ENCODE measurements at places on chromosomes 7 and 10.

DNA sequence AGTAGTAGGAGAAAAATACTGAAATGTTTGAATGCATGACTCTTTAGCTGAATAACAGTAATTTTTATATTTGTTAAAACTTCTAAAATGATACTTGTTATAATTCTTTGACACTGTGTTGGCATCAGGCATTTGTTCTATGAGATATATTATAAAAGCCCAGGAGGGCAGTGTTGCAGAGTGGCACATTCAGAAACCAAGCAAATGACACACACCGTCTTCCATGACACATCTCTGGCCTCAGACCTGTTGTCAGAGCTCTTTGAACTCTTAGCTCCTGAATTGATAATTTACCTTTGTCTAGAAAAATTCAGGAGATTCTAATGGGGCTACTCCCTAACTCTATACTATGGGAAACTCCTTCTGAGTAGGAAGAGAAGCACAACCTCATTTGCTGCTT lies 62.4 kb upstream of the MDFIC start:
- no peak for DNase-seq

DNA sequence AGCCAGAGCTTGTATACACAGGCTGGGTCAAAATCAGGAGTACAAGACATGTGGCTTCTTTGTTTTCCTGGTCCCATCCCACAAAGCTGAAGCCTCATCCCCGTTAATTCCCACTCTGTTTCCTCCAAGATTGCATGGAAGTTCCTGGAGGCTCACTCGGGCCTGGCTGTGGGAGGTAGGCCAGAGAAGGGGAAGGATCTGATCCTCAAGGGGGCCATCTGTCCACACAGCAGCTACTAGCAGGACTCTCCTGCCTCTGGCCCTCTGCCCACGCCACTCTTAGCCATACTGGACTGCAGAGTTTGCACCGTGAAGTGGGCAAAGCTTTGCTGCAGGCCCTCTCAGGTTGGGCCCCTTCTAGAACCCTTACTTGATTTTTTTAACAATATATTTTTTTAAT lies 160.6 kb downstream of the FGFR2 start:
- DNase-seq, result no peak

DNA sequence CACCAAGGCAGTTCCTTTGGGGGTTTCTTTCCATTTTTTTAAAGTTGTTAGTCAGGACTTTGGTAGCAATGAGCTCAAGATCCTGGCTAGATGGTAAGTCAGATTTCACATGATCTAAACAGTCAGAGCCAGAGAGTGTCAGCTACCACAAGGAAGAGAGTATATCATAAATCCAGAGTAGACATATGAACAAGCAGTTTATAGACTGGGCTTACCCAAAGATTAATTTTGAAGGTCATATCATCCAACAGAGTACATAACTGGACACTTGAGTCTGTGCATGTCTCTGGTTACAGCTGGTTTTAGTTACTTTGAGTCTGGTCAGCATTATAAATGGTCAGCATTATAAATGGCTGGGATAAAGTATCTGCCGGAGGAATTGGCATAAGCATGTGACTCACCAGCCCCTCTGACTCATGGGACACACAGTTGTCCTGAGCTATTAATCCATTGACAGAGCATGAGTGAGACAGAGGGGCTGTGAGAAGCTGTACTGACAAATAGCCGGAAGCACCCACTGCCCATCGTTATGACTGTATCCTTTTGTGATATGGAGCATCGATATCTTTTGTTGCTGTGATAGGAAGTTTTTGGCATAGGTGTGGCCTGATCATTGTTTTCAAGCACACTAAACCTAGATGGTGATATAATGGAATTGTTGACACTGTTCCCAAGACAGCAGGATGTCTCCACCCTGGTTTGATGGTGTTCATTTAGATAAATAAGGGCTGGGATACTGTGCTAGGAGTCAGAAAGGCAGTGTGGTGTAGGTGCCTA lies 19.3 kb downstream of the PPP1R3C start:
- peak; percentile 70 for DNase-seq

DNA sequence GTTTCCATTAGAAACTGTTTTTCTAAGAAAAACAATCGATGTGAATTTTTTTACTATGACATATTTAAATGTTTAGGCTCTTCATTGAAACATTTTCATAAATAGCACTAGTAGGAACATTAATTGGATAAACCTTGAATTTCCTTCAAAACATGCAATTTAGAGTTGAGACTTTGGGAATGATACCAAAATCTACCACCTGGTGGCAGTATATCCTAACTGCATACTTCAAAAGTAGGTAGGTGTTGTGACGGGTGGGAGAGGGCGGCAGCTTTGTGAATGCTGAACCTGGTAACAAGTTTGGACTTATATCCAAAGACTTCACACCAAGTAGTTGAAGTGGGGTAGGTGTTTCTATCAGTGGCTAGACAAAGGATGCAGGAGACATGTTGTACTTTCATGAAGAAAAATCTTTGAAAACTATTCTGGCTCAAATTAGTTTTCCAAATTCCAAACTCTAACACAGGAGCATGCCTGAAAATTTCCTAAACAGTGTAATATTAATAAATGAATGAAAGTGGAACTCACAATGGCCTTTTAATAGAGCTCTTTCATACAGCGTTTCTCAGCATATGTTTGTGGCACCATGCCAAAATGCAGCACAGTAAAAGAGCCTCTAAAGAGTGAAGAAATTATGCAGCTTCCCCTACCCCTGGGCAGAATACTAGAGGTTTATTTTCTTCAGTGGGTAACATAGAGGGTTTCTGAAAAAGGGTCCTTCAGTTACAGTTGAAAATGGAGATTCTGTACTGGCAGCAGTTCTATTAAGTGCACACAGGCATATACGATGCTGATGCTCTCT lies 201.0 kb upstream of the TPK1 start:
- no peak for DNase-seq

DNA sequence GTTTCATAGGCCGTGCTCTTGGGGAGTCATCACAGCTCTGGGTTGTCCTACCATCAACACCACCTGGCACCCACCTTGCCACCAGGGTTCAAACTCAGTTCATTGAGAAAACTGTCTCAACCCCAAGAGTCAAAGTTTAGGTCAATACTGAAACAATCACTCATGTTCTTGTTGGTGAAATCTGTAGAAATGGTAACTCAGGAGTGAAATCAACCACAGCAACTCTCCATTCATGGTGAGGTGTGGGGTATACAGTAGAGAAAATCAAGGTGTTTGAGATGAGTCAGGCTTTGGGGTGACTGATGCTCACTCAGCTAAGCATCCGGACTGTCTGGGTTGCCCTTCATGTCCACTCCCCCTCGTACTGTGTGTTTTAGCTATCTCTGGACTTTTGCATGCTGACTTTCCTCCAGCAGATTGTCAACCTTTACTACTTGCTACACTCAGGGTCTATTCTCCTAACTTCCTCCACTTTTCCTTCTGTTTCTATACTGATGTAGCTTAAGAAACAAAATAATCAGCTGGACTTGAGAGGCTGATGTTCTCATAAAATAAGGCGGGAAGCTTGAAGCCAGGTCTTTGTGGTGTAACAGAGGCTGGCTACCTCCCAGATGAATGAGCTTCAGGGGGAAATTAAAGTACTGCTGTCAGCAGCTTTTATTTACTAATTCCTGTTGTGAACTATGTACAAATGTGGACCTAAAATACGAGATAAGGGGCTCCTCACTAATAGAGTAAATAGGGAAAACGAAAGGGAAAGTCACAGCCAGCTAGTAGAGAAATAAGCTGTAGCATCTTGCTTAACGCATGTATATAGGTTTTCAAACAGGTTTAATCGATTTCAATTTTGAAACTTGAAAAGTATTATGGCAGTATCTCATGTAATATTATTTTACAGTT lies 173.6 kb upstream of the AKR1E2 start:
- no peak for DNase-seq

DNA sequence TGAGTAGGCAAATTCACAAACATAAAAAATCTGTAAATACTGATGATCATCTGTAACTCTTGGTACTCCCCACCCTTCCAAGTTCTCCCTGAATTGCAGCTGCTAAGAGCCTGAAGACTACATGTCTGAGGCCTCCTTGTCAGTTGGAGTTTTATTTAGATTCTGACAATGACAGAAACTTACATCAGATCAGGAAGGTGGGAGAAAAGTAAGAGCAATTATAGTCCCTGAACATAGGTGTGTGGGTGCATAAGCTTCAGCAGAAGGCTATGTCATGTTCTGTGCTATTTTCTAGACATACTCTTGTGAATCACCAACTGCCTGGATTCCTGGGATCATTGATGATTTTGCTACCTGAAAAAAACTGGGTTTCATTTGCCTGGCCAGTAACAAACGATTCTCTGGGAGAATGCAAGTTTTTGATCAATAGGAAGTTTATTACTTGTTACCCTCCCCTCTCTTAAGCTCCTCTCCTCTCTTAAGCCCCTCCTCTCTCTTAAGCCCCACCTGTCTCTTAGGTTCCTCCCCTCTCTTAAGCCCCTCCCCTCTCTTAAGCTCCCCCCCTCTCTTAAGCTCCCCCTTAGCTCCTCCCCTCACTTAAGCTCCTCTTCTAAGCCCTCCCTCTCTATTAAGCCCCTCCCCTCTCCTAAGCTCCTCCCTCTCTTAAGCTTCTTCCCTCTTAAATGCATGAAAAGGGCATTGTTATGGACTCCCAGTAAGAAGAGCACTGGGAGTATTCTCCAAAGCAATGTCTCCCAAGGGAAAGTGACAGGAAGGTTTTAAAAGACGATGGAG lies 1183.4 kb upstream of the AUTS2 start:
- no peak for DNase-seq

GRCh38 chr10:5992398-5992797 lies 15.1 kb upstream of the IL15RA start:
- DNase-seq, result no peak

- DNase-seq, result no peak
Observed at GRCh38 chr10:63700631-63701156, 179.5 kb downstream of the REEP3 start.

DNA sequence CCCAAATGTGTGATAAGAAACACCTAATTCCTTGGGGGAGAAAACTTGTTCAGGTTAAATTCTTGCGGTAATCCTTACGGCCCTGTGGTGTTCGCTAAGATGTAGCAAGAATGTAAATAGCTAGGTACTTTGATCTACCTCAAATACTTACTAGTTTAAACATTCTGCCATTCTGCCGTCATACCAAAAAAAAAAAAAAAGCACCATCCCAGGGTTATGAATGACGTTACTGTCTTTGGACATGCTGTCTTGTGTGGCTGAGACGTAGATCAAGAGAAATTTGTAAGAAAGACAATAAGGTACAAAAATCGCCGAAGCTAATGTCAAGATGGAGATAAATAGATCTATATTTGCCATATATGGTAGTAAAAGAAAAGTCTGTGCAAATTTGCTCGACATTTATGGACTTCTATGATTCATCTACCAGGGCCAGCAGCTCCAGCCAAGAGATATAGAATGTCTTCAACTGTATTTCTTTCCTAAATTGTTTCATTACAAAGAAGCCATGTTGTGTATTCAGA lies 195.6 kb downstream of the CUX1 start:
- no peak for DNase-seq

DNA sequence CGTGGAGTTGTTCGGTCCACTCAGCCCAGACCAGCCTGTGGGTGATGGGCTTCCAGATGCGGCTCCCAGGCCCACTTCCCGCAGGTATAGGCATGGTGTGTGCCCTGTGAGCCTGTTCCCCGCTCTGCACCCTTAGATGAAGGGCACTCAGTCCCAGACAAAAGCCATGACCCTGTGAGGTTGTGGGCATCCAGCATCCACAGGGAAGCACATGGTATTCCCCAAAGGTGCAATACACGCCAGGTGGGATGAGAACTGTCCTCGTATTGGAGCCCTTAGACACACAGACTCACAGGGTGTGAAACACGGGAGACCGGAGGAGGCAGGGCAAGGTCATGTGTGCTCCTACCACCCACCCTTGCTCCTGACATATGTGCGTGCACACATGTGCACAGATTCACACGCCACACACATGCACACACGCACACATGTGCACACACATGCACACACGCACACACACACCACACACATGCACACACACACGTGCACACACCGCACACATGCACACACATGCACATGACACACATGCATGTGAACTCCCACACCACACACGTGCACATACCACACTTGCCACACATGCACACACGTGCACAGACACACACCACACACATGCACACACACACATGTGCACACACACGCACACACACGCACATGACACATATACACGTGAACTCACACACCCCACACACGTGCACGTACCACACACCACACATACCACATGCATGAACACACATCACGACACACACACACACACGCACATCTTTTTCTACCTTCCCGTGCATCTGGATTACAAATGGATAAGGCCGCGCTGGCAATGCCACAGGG lies 319.4 kb downstream of the WDR37 start:
- DNase-seq, result no peak

GRCh38 chr10:98310701-98311100 lies 42.7 kb upstream of the LOXL4 start:
- no peak for DNase-seq

GRCh38 chr10:76839276-76839675 lies 798.3 kb downstream of the KCNMA1 start:
- no peak for DNase-seq

DNA sequence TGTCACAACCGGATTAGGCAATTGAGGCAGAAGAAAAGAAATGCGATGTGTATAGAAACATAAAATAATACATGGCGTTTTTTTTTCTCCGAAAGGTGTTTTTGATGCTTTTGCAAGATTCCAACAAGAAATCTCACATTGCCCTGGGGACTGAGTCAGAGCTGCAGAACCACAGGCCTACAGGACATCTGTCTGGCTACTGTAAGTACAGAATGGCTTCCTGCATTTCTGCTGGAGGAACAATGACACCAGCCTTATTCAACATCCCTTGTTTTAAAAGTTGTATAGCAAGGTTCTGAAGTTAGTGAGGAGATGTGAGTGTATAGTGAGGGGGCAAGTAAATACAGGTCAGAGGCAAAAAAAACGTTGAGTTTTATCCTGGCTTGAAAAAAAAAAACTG lies 256.4 kb downstream of the ABCA13 start:
- DNase-seq, result peak; percentile 24

DNA sequence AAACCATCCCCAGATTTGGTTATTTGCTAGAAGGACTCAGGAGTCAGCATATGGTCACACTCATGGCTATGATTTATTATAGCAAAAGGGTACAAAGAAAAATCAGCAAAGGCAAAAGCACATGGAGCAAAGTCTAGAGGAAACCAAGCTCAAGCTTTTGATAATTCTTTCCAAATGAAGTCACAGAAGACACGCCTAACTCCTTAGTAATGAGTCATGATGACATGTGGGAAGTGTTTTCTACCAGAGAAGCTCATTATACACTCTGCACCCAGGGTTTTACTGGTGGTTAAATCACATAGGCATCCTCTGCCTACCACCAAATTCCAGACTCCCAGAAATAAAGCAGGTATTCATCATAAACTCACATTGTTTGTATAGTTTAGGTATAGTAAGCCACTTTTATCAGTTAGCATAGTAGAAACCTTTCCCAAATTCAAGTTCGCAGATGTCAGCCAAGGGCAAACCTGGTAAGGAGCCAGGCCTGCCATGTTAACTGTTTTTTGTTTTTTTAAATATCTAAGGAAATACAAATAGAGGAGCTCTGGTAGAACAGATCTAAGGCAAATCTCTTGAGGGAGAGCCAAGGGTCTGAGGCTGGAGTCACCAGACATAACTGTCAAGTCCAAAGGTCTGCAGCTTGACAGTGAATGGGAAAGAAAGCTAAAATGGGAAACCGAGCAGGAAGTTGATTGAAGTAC lies 15.4 kb upstream of the HIBADH start:
- peak; percentile 80 for DNase-seq

- no peak for DNase-seq
Observed at GRCh38 chr7:43337191-43337590, 224.7 kb downstream of the HECW1 start.

Data from hepatic stellate cell (primary cell).